ENCODE measurements at places on chromosomes 3 and 15.

DNA sequence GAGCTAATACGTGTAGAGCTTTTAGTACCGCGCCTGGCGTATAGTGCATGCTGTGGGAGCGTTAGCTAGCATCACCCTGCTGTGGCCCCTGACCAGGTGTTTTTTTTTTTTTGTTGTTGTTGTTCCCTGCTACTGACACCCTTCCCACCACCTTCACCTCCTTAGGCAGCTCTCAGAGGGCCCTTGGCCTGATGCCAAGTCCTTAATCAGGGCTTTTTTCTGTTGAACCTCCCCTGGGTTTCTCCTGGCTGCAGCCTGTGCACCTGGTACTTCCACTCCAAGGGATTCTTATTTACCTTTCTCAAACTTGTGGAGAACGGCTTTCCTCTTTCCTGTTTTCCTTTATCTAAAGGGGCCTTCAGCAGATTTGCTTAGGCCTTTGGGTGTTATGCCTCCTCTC is 53.3 kb downstream of the SLC7A14 start:
- DNase-seq, result no peak

DNA sequence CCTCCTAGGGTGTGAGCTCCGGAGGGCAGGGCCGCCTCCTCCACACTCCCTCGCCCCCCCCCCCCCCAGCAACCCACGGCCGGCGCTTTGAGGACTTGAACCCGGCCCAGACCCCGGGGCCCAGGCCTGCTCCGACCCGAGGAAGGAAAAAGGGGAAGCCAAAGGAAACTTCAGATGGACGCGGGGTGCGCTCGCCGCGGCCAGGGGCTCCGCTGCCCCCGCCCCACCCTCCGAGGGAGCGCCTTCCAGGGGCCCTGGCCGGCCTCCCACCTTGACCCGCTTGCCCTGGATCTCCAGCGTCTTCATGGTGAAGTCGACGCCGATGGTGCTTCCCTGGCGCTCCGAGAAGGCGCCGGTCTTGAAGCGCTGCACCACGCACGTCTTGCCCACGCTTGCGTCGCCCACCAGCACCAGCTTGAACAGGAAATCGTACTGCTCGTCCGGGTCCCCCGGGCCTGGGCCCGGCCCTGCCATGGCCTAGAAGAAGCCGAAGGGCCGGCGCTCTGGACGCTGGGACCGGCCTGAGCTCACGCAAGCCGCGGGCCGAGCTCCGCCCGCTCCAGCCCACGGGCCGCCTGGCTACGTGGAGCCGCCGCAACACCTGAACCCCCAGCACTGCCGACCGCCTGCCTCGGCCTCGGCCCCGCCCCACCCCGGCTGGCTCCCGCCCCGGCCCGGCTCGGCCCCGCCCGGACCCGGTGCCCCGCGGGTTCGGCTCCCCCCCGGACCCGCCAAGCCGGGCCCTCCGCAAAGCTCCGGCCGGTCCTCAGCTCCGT is 400 bp downstream of the RAB43 start:
- DNase-seq, result no peak

DNA sequence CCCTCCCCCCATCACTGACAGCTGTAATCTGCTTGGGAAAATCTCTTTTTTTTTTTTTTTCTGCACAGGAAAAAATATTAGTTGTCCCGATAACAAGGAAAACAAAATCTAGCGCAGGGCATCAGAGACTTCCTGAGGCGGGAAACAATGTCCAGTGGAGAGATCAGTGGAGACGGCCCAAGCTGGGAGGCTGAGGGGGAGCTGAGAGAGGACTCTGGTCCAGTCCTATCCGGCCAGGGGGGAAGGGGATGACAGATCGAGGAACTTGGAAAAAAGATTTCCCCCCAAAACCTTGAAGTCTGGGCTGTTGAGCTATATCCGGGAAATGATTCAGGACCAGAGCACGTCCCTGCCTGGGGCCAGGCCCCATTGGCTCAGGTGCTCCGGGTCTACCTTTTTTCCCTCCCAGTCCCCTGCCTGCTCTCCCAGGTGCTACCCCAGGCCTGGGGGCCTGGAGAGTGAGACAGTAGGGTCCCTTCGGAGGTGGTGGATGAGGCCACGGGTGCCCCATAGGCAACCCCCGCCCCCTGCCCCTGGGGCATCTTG is 14.0 kb upstream of the DLL4 start:
- DNase-seq, result no peak

GRCh38 chr3:150385296-150386242 is 22.5 kb upstream of the TSC22D2 start:
- peak; percentile 34 for DNase-seq

DNA sequence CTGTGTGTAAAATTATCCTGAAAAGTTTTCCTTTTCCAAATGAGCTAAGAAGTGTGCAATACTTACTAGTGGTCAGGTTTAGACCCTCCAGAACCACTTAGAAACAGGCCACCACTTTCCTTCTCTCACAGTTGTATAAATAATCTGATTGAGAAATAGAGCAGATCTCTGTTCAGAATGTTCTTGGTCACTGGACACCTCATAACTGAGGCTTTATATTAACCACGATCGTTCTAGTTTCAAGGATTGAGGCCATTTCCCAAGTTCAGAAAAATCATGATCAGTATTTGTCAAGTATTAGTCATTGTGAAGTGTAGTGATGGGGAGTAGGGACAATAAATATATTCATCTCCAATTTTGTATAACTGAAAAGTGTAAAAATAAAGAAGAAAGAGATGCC is 1.0 kb upstream of the MAP3K13 start:
- DNase-seq, result no peak

- no peak for DNase-seq
These were observed 1097.2 kb downstream of the FHIT start for GRCh38 chr3:60154011-60154410.

DNA sequence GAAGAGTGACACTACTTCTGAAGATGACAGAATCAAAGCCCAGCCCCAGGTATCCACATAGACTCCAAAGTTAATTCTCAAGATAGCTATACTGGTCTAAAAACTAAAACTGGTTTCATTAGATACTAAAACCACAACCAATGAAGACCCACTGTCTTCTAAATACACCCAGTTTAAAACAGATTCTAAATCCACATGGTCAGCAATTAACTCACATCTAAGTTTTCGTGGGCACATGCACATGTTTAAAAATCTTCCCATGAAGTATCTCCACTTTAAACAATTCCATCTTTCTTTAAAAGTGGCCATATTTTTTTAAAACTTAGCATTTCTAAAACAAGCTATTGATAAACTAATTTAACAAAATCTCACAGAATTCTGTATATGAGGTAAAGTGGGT is 63.1 kb downstream of the GPR160 start:
- DNase-seq, result no peak

Data from CD4-positive, alpha-beta T cell treated with Interleukin-10 for 1 hour (primary cell).